Ammon's horn (tissue), 1 donor: ENCODE measurements at places on chromosomes 3 and 15.
A peak's percentile ranks its signal among the peaks of the same experiment; 100 is the strongest.

GRCh38 chr3:150083655-150084042, 113.0 kb upstream of the PFN2 start:
- peak; percentile 66 for DNase-seq

DNA sequence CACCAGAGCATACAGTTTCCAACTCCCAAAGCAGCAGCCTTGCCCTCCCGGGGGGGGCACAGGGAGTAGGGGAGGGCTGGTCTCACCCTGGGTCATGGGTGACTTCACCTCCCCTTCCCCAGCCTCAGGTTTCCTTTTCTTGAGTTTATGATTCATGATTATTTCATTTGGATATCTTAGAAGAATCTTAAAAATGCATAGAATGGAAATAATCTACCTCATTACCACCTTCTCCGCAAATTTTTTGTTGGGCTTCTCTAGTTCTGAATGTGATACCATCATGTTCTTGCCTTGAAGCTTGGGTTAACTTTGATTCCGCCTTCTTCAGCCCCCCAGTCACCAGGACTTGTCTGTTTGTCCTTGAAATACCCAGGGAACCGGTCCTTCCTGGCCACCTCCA, 148.8 kb upstream of the ROPN1 start:
- DNase-seq, result no peak

- no peak for DNase-seq
Observed at GRCh38 chr15:39640665-39641064, 59.8 kb downstream of the THBS1 start.

DNA sequence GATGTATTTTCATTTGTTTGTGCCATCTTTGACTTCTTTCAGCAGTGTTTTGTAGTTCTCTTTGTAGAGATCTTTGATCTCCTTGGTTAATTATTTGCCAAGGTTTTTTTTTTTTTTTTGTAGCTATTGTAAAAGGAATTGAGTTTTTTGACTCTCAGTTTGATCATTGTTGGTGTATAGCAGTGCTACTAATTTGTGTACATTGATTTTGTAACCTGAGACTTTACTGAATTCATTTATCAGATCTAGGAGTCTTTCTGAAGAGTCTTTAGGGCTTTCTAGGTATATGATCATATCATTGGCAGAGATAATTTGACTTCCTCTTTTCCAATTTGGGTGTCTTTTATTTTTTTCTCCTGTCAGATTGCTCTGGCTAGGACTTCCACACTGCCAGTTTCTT, 42.2 kb upstream of the POMGNT2 start:
- DNase-seq, result no peak

DNA sequence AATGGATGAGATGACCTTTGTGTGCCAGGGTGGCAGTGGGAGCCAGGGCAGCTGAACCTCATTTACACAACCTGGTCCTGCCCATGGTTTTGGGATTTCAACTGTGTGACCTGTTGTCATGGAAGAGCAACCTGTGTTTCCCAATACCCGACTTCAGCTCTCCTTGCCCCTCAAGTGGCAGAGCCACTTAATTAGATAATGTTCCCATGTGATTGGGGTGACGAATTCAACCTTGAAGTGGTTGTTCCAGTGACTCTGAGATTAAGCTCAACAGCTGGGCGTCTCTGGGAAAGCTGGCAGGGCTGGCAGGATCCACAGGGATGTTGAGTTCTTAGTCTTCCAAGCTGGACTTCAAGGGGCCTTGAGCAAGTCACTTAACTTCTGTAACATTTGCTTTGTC, 71.0 kb downstream of the THSD4 start:
- DNase-seq, result no peak

- DNase-seq, result no peak
Observed at GRCh38 chr3:103403191-103403590, 968.4 kb downstream of the ZPLD1 start.

DNA sequence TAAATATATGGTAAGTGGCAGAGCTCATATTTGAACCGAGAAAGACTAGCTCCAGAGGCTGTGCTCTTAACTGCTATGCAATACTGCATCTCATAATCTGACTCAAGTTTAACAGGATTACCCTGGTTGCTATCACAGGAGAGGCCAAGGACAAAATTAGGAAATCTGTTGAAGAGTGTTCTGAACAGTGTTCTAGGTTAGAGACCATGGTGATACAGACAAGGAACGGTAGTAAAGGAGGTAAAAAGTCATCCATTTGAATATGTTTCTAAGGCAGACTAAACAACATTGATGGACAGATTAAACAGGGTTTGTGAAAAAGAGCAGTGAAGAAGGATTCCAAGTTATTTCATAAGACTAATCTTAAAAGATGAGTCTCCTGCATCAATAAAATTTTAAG, 22.1 kb downstream of the PLOD2 start:
- DNase-seq, result no peak
